NCI-H1694 (cell line): ENCODE measurements at places on chromosomes 4 and X.

DNA sequence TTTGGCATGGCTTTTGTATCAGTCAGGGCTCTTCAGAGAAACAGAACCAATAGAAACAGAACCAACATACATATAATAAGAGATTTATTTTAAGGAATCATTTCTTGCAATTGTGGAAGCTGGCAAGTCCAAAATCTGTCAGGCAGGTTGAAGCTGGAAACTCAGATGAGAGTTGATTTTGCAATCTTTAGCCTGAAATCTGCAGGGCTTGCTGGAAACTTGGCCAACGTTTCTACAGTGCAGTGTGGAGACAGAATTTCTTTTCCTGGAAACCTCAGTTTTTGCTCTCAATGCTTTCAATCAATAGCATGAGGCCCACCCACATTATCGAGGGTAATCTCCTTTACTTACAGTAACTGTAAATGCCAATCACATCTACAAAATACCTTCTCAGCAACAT, 45.4 kb downstream of the COMMD8 start:
- DNase-seq = no peak

GRCh38 chr4:104758574-104758973, 263.9 kb upstream of the CXXC4 start:
- DNase-seq = no peak

DNA sequence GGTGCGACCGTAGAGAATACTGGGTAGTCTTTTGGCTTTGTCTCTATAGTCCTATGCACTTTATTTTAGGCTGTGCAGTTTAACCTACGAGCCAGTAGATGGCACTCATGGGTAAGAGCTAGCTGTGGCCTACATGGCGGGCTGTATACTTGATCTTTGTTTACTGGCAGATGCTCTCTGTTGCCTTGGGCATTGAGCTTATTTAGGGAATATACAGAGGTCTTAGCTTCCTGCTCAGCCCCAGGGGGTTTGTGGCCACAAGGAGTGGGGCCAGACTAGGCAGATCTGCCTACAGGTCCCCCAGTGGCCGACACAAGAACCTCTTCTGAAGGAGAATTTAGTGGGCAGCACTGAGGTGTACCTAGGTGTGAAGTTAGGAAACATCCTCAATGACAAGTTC, 227.6 kb upstream of the HDX start:
- DNase-seq = peak; percentile 34

GRCh38 chrX:144849141-144849540, 398.2 kb upstream of the SPANXN1 start:
- DNase-seq = no peak

DNA sequence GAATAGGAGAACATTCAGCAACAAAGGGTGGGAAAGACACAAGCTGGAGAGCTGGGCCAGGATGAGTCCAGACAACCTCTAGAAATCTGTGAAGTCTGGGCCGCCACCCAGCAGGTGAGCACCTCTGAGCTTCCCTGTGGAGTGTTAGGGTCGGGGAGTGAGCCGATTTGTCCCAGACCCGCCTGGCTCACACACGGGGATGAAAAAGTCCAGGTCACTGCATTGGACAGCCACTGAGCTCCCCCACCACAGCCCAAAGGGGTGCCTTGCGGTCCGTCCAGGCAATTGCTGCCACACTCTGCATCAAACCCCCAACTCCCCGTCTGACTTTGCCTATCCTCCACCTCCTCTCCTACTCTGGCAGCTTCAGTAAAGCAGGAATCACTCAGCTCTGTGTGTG, 38.7 kb downstream of the NHSL2 start:
- DNase-seq = no peak
